ENCODE measurements at places on chromosomes 3 and 15.
A peak's percentile ranks its signal among the peaks of the same experiment; 100 is the strongest.

GRCh38 chr15:85414495-85414894 is 34.1 kb downstream of the AKAP13 start:
- DNase-seq: no peak

DNA sequence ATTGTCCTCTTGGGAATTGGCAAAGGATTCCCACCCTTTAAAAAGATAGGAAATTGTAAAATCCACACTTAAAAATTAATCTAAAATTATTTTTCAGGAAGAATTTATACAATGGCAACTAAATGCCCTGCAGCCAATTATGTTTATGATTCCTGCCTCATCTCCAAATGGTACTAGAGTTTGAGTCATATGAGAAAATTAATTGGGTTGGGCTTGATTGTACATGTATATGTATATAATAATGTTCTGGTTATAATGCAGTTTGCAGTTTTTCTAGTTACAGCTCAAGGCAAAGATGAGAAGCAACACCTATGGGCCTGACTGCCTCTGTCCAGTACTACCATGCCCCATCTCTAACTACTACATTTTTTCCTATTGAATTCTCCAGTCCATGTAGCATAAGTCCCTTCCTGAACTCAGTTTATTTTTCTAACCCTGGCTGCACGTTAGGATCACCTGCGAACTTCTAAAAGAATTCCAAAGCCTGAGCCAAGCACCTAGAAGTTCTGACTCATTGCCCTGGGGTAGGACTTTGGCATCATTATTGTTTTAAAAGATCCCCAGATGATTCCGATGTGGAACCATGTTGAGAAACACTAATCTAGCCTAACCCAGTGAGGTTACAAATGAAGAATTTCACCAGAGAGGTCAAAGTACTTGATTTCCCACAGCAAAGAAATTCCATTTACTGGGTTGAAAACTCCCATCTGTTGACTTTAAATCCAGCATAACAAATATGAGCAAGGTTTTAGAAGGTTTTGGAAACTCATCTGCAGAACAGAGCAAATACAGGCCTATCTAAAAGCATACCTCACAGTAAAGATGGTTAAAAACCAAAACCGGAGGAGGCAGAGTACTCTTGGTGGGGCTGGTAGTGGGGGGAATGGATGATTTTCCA is 19.4 kb downstream of the TGFBR2 start:
- DNase-seq: peak; percentile 84

GRCh38 chr15:47289656-47290055 is 427.6 kb upstream of the SEMA6D start:
- no peak for DNase-seq

- no peak for DNase-seq
Measured at GRCh38 chr3:138960417-138960852, 13.4 kb downstream of the FOXL2NB start.

DNA sequence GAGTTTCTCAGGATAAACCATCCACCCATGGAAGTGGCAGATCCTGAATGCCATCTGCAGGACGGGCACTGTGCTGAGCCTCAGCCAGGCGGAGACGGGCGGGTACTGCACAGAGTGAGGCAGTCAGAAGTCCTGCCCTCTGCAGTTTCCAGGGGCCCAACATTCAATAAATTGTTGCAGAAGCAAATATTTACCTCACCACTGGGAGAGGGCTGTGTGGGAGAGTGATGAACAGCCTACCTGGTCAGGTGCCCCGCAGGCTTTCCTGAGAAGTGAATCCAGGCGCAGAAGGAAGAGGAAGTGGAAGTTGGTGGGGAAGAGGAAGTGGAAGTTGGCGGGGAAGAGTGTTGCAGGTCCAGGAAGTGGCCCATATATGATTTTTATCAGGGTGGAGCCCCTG is 100.8 kb downstream of the SLCO3A1 start:
- DNase-seq: no peak

GRCh38 chr15:25830844-25831451 is 32.2 kb downstream of the ATP10A start:
- peak; percentile 84 for DNase-seq

DNA sequence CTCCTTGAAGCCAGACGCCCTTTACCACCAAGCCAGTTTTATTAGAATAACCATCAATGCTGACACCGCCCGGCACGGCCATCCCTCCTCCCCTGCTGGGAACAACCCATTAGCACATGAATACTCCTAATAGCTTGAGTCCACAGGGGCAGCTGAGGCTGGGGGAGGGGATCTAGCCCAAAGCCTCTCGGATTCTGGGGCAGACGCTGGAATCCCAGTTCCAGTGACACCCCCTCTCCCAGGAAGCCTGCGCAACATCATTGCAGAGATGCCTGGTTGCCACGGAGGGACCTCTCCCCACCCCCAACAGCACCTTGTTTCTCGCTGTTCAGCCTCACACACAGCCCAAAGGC is 1.2 kb upstream of the LINGO1 start:
- DNase-seq: no peak

- DNase-seq: no peak
Measured at GRCh38 chr15:23857028-23857641, 170.0 kb upstream of the NDN start.

- no peak for DNase-seq
Measured at GRCh38 chr15:59819092-59819491, 130.0 kb upstream of the BNIP2 start.

DNA sequence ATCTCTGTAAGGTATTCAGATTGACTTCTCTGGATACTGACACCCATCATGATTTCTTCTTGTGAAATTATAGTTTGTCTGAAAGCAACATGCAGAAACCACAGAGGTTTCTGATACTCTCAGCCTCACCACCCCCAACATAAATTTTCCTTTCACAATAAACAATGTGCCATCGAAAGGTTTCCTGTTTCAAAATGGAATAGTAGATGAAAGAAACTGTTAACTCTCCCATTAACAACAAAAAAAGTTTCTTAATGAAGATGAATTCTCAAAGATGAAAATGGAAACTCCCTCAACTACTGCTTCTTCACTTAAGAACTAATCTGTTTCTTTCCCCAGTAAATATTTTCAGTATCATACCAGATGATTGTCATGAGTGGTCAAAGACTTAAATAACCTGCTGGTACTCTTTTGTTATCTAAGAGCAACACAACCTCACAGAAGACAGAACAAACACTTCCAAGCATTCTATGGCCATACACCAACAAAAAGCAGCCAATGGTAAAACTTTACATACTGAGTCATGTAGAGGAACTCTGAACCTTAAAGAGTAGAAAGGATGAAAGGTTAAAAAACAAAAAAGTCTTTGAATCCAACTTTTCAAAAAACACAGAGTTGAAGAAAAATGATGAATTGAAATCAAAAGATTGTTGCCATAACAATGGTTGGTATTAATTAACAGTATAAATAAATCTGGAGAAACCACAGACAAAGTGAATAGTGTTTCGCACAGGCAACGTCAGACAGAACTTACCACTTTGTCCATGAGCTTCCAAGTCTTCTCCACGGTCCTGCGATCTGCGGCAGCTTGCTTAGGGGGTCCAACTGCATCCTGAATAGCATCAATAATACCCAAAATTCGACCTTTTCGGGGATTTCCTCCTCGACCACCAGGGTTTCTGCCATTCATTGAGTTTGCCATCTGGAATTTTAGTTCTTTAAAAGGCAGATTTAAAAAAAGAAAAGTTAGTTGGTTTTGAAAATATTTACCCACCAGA is 1.9 kb downstream of the CBLB start:
- peak; percentile 45 for DNase-seq

- no peak for DNase-seq
Measured at GRCh38 chr15:52097180-52097579, 15.4 kb downstream of the BCL2L10 start.

GRCh38 chr3:49754536-49754935 is 30.8 kb upstream of the GMPPB start:
- DNase-seq: no peak

DNA sequence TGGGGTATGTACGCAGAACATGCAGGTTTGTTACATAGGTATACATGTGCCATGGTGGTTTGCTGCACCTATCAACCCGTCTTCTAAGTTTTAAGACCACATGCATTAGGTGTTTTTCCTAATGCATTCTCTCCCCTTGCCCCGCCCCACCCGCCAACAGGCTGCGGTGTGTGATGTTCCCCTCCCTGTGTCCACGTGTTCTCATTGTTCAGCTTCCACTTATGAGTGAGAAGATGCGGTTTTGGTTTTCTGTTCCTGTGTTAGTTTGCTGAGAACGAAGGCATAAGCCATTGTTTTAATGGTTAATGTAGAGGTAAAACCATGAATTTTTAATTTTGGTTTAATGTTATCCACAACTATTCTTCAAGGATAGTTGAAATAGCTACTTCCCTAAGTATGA is 346.8 kb upstream of the EPHA6 start:
- DNase-seq: no peak

DNA sequence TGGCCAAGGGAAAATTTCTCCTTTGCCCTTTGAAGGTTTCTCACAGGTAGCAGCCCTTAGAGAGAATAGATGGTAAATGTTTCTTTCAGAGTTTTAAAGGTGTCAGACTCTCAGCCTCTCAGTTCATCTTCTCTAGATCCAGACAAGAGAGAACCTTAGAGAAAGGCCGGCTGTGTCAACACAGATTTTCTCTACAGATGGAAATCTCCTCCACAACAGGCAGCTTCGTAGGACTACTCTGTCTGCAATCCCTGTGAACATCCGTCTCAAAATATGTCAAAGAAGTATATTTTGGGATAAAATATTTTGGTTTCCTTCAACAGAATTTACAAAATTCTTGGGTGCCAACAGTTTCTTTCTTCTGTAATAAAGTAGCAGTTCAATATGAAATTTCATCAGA is 282.1 kb upstream of the POU1F1 start:
- no peak for DNase-seq

- DNase-seq: no peak
Measured at GRCh38 chr3:44130249-44130648, 111.4 kb upstream of the TOPAZ1 start.

- DNase-seq: no peak
Measured at GRCh38 chr3:140552898-140553297, 125.0 kb upstream of the TRIM42 start.

DNA sequence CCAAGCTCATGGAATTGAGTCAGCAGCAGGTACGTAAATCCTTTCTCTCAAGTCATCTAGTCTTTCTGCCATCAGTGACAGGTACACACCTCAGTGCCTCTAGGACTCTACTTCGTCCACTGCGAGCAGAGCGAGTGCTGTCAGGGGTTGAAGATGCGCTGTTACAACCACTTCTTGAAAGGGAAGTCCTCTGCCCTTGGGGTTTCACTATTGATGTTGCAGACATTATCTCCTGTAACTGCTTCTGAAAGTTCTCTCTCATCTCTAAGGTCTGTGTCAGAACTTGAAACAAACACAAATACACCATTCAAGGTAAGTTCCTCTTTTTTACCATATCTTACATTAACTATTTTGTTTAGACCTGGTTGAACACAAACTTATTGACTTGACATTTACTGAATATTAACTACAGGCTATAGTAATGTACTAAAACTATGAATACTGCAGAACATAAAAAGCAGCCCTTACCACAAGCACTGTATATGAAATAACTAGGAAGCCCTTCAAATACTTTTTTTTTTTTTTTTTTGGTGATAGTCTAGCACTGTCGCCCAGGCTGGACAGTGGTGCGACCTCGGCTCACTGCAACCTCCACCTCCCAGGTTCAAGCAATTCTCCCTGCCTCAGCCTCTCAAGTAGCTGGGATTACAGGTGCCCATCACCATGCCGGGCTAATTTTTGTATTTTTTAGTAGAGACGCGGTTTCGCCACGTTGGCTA is 41.5 kb downstream of the TOPBP1 start:
- DNase-seq: no peak

DNA sequence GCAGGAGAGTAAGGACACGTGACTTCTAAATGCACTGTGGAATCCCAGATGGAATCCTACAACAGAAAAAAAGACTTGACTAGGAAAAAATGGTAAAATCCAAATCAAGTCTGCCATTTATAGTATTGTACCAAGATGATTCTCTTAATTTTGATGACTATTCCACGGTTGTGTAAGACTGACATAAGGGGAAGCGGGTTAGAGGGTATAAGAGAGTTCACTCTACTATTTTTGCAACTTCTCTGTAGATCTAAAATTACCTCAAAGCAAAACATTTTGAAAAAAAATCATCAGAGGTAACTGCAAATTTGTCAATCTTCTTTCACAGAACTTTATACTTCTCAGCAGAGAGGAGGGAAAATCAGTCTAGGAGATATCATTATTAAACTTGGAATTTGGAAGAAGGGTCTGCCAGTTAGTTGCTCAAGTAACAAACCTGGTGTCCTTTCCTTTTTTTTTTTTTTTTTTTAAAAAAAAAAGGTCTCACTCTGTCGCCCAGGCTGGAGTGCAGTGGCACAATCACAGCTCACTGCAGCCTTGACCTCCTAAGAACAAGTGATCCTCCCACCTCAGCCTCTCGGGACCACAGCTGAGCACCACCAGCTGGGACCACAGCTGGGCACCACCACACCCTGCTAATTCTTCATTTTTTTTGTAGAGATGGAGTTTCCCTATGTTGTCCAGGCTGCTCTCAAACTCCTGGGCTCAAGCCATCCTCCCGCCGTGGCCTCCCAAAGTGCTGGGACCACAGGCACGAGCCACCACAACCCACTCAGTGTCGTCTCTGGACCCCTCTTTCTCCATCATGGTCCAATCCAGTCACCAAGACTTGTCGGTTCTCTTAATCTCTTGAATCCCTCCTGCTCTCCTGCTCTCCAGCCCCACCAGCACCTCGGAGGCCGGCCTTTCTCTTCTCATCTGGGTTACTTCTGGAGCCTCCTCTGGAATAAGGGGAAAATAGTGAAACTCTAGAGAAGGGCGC is 14.9 kb upstream of the HES1 start:
- no peak for DNase-seq

- no peak for DNase-seq
Measured at GRCh38 chr3:182201456-182202168, 489.9 kb downstream of the SOX2 start.

DNA sequence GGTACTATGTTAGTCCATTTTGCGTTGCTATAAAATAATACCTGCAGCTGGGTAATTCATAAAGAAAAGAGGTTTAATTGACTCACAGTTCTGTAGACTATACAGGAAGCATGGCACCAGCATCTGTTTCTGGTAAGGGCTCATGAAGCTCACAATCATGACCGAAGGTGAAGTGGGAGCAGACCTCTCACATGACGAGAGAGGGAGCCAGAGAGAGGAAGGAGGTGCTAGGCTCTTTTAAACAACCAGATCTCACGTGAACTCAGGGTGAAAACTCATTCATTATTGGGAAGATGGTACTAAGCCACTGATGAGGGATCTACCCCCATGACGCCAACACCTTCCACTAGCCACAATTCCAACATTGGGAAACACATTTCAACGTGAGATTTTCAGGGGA is 301.7 kb upstream of the MDFIC2 start:
- DNase-seq: no peak

- no peak for DNase-seq
Measured at GRCh38 chr15:67805666-67806516, 19.4 kb upstream of the SKOR1 start.

GRCh38 chr15:22980189-22981050 is at the start of gene CYFIP1:
CYFIP1 (minus strand) TSS chr15:22980368; CDS start chr15:22947285, 33,083 bp downstream.
- peak; percentile 88 for DNase-seq

- peak; percentile 90 for DNase-seq
Measured at GRCh38 chr3:152302521-152303021, 33.8 kb downstream of the MBNL1 start.

DNA sequence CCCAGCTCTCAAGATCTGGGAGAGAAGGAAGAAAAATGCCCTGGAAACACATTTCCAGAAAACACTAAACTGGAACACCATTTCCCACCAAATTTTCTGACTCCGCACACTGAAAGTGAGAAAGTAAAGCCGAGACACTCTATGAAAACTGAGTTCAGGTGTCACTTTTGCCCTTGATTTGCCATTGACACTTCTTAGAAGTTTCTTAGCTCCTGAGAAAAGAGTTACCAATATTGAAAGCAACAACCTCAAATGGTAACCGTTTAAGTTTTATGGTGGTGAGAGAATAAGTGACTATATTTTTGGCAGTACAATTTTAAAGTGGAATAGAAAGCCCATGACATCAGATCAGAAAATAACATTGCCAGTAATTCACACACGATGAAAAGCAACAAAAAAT is 39.0 kb downstream of the CD86 start:
- no peak for DNase-seq

Data from EL (cell line).